ENCODE measurements at places on chromosomes 7 and 10.

- DNase-seq, result no peak
Observed at GRCh38 chr7:1663223-1663622, 6.9 kb upstream of the ELFN1 start.

- no peak for DNase-seq
Observed at GRCh38 chr10:102523250-102524029, 19.7 kb downstream of the SUFU start.

GRCh38 chr7:22574754-22575520, 74.9 kb upstream of the STEAP1B start:
- DNase-seq, result peak; percentile 80

- no peak for DNase-seq
Observed at GRCh38 chr10:122462533-122463465, 1.4 kb downstream of the HTRA1 start.

GRCh38 chr10:117539361-117539773, 3.2 kb upstream of the EMX2 start:
- no peak for DNase-seq

DNA sequence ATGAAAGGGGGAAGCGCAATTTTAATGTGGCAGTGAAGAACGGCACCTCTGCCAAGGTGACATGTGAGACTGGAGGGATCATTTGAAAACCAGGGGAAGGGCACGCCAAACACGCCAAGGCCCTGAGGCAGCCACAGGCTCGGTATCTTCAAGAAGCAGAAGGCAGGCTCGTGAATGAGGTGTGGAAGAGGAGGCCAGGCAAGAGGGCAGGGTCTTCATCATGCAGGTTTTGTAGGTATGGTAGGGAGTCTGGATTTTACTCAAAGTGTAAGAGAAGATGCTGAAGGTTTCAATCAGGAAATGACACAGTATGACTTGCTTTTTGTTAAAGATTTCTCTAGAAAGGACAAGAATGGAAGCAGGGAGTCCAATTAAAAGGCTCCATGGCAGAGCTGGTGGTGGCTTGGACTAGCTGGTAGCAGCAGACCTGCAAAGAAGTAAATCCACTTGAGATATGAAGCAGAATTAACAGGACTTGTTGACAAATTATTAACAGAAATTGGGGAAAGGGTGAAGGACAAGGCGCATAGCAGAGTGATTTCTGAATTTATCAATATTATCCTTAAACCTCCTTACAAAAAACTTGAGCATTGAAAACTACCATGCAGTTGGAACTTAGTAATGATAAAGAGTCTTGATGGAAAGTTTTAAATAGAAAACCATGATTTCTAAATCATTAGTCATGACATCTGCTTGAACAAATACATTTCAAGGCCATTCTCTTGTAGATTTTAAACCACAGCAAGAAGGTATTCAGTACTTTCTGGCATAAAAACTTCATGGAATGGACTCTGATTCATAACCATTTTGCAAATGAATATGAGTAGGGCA, 70.4 kb downstream of the COA1 start:
- no peak for DNase-seq

GRCh38 chr10:6187278-6187677, 15.5 kb upstream of the PFKFB3 start:
- no peak for DNase-seq

GRCh38 chr10:47047127-47047504, 135.9 kb downstream of the PTPN20 start:
- no peak for DNase-seq

- no peak for DNase-seq
Observed at GRCh38 chr10:24552346-24553016, 171.2 kb downstream of the ARHGAP21 start.

DNA sequence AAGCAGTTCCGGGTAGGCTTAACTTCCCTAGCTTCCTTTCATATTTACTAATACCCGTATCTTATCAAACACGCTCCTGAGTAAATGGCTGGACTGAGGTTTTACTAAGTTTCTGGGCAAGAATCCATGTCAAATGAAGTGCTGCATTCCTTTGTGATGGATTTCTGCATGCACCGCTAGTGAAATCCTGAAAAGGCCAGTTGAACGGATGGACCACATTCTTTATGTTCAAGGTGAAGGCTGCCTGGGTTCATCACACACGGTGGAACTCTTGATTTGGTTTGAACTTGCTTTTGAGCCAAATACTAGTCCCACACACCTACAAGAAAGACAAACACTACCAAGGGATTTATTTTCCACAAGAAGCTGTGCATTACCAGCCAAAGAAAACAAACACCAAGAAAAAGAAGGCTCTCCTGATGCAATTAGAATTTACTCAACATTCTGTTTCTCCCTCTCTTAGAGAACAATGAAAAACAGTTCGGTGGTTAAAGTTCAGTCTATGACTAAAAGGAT, 255.0 kb upstream of the SEMA3C start:
- DNase-seq, result no peak

GRCh38 chr10:75439811-75440210, 8.4 kb downstream of the LRMDA start:
- DNase-seq, result no peak

GRCh38 chr7:101398396-101399289, 36.0 kb downstream of the COL26A1 start:
- no peak for DNase-seq

DNA sequence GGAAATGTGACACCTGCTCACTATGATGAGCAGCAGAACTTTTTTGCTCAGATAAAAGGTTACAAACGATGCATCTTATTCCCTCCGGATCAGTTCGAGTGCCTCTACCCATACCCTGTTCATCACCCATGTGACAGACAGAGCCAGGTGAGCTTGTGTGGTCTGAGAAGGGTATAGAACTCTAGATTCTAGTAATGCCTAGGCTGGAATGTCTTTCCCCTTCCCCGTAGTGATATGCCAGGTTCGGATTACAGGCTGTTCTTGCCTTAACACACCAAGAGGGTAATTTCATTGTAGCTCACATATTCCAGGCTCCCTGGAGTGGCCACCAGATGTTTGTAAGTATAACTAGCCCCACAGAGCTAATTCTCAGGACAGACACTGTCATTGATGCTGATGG, 9.2 kb downstream of the HIF1AN start:
- no peak for DNase-seq

DNA sequence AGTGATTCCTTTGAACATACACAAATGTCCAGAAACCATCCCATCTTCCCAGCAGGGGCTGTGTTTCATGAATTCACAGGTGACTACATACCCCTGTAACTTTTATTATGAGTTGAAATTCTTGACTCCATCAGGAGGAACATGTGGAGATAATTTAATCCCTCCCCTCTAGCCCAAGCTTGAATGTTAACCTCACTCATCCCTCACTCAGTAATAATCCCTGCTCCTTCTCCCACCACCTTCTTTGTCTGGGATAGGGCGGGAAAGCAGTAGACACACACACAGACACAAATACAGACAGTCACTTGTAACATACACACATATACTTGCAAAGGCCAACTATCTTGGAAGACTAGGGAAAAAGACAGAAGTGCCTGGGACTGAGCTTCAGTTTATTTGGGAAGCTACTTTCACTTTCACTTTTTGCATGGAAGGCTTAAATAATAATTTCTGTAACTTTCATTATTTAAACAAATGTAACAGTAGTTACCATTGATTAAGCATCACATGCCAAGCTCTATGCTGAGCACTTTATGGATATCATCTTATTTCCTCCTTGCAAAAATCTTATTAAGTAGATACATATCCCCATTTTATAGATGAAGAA, 7.3 kb downstream of the AASS start:
- no peak for DNase-seq

- no peak for DNase-seq
Observed at GRCh38 chr7:11841657-11842056, 9.7 kb upstream of the THSD7A start.

DNA sequence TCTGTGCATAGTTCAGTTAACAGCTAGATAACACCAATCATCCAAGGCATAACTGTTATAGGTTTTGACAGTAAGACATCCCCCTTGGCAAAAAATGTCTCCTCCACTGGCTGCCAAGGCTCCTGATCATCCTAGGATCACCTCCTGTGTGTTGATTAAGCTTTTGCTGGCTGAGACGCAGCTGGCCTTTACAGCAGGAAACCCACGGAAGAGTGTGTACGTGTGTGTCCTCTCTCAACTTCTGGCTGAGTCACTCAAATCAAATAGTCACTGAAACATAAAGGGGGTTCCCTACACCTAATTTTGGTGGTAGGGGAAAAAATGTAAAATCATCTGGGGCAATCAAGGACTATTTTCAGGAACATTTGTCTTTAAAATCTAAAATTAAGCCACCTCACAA, 208.8 kb downstream of the CTNNA3 start:
- no peak for DNase-seq

- peak; percentile 66 for DNase-seq
Observed at GRCh38 chr10:123559066-123559822, 106.9 kb upstream of the GPR26 start.

DNA sequence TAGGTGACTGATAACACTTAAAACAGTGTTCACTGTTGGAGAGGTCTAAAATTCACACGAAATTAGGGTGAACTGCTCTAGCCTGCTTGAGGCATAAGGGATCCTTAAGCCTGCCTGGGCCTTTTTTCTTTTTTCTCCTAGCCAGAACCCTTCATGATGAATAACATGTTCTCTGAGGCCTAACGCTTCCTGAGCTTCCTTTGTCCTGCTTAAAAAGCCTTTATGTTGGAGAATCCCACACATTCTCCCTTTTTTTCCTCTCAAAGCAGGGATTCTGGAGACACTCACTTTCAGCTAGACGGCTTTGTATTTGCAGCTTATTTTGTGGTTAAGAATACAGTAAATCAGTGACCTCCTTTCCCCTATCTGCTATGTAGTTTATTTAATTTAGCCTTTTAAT, 354.7 kb upstream of the PHF14 start:
- no peak for DNase-seq

GRCh38 chr7:76086070-76086469, 38.2 kb downstream of the MDH2 start:
- DNase-seq, result peak; percentile 18

DNA sequence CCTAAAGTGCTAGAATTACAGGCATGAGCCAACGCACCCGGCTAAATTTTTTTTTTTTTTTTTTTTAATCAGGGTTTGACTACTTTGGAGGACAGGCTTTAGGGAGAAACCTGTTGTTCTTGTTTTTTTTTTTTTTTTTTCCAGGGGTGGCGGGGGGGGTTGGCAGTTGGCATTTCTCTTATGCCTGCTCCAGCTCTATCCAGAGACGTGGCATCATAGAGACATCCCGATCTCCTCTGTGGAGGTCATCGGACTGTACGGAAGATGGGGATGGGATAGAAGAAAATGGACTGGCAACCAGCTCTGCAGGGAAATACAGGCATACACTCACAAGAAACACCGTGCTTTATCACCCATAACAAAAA, 130.8 kb downstream of the PRPF18 start:
- no peak for DNase-seq

All from inflammatory macrophage (primary cell).